ENCODE measurements at places on chromosomes 6 and 20.

GRCh38 chr20:63664861-63665594 lies 6.9 kb downstream of the RTEL1 start:
- H3K27ac ChIP-seq: no peak overlapping the region
- DNase-seq: peak; percentile 78
- H3K4me3 ChIP-seq: no peak overlapping the region

- H3K27me3 ChIP-seq: no peaks in the 10 kb centered on the region
- H3K4me1 ChIP-seq: no peaks in the 10 kb centered on the region
- H3K36me3 ChIP-seq: no peaks in the 10 kb centered on the region
Measured at GRCh38 chr6:2054516-2055067, 190.8 kb downstream of the GMDS start.

GRCh38 chr6:31681135-31681671 lies 336 bp upstream of the LY6G5C start:
- no peaks in the 10 kb centered on the region for H3K36me3 ChIP-seq
- DNase-seq: peak; percentile 67
- H3K4me1 ChIP-seq: peaks cover 7% of the 10 kb centered on the region

DNA sequence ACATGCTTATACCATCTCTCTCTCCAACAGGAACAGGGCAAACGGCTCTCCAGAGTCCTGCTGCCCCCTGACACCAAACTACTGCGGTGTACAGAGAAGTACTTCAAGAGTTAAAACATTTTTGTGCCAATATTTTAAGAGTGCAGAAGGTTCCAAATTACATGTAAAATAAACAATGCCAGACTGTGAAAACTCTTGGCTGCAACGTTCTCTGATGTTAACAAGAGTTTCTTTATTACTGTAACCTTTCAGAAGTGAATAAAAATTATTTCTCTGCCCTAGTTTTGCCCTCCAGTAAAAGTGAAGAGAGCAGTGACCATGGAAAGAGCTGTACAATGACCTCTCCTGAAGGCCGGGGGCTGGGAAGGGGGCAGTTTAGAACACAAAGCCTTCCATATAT lies 41.4 kb upstream of the FAM83C start:
- no peaks in the 10 kb centered on the region for H3K36me3 ChIP-seq
- no peaks in the 10 kb centered on the region for H3K4me1 ChIP-seq
- no peak for DNase-seq
- no peak overlapping the region for H3K27ac ChIP-seq
- no peaks in the 10 kb centered on the region for H3K27me3 ChIP-seq

DNA sequence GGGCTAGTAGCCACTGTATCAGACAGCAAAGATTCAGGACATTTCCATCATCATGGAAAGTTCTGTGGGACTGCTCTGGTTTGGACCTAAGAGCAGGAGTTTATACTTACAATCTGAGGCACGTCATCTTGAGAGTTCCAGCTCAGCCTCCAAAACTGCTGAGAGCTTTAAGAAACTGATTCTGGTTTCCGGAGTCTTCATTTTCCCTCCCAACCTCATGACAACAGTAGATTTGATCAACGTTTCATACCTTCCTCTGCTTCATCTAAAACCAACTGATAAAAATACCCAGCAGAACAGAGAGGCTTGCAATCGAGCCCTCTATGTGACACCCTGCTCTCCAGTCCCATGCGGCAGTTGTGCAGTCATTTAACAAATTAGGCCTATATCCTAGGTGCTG lies 64.3 kb upstream of the EPB41L1 start:
- H3K27me3 ChIP-seq: peaks cover 56% of the 10 kb centered on the region
- H3K27ac ChIP-seq: no peak overlapping the region
- no peaks in the 10 kb centered on the region for H3K36me3 ChIP-seq
- peaks cover 20% of the 10 kb centered on the region for H3K4me1 ChIP-seq

Measured in neural progenitor cell (in vitro differentiated cells).